ENCODE measurements at places on chromosomes 5 and 9.

DNA sequence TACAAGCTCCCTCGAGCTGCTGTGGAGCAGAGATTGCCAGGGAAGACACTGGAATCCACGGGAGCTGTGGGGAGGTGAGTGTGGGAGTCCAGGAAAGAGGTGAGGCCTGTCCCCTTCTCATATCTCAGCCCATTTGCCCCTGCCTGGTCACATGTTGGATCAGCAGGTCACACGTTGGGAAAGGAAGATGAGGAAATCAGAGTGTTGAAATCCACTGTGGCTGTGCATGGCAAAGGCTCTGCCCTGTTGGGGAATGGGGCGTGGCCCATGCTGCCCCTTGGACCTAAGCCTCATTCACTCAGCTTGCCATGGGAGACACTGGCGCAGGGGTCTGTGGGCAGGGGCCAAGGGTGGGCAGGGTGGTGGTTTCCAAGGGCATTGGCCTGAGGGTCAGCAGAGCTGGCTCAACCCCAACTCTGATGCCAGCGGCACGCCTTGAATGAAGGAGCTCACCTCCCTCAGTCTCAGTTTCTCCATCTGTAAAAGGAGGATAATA, 85.4 kb upstream of the CPEB4 start:
- DNase-seq: no peak

DNA sequence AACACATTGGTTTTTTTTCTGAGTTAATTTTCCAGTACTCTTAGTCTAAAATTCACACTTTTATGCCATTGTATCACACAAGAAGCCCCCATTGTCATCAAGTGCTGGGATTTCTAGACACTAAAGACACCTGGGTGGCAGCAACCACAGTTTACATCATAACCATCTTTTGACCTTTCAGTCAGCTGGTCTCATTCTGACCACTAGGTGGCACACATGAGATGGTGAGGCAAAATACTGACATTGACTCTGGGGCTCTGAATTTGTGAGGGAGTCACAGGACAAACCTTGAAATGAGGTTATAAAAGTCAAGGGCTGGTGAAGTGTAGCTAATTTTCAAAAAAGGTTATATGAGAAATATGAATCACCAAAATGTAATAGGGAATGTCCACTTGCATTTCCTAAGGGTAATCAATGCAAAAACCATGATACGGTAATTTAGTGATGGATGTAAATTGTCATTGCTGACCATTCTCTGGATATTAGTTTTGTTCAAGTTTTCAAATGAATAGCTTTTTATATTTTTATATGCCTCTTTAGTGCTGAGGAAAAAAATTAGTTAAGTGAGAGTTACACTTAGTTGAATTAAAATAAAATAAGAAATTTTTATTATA, 229.4 kb downstream of the DMAC1 start:
- no peak for DNase-seq

DNA sequence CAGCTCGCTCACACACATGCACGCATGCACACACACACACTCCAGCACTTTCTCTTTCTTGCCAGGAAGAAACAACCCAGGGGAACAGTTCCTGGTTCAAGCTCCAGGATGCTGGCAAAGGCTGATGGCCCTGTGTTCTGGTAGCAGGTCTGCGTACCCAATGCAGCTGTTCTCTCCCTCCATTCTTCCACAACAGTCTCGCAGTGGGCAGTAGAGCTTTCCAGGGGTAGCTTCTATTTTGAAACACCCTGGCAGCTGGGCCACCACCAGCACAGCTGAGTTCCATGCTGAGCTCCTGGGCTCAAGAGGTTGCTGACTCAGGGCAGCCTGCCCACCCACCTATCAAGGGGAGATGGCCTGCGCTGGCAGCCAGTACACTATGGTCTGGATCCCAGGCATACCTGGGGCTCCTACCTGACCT, 4.7 kb downstream of the VDAC1 start:
- DNase-seq: no peak

- DNase-seq: peak; percentile 18
Observed at GRCh38 chr9:21465859-21466518, 16.1 kb downstream of the IFNE start.

DNA sequence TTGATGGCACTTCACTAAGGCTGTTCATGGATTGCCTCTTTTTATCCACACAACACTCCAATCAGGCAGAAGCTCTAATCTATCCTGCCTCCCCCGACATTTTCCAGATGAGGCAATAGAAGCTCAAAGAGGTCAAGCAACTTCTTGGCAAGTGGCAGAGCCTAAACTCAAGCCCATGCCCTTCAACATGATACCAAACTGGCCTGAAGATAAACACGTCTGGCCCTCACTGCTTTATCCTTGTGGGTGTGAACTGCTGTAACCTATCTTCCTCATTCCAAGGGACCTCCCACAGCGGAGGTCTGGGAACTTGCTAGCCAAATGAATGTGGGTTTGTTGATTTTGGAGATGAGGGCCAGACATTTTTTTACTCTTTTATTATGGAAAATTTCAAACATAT, 9.5 kb downstream of the SLC35A4 start:
- DNase-seq: no peak

GRCh38 chr9:17083258-17083657, 51.6 kb upstream of the CNTLN start:
- DNase-seq: no peak

DNA sequence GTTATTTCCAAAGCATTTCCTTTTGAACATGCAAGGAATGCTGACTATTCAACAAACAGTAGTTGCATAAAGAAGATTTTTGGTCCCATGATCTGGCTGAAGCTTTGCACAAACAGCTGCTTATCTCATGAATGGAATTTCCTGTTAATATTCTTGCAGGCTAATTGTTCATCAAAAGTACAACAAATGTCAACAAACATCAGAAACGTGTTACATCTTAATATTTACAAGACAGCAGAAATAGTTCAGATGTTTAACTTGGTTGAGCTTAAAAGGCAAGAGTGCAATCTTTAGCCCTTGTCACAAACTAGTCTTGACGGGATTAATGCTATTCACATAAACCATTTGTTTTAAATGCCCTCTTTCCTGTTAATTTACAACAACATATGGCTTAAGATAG, 47.9 kb upstream of the BASP1 start:
- peak; percentile 48 for DNase-seq

- peak; percentile 23 for DNase-seq
Observed at GRCh38 chr9:15738011-15738410, 185.2 kb downstream of the CCDC171 start.

DNA sequence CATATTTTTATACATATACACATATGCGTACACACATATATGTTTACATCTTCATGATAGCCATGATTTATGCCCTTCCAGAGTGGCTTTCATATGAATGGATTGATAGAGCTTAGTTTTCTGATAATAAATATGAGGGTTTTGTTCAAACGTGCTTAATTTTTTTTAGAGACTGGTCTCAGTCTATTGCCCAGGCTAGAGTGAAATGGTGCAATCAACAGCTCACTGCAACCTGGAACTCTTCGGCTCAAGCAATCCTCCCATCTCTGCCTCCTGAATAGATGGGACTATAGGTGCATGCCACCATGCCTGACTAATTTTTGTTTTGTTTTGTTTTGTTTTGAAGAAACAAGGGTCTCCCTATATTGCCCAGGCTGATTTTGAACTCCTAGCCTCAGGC, 48.6 kb upstream of the ZSWIM6 start:
- DNase-seq: no peak

- DNase-seq: no peak
Observed at GRCh38 chr9:76403352-76403751, 9.1 kb upstream of the RFK start.

DNA sequence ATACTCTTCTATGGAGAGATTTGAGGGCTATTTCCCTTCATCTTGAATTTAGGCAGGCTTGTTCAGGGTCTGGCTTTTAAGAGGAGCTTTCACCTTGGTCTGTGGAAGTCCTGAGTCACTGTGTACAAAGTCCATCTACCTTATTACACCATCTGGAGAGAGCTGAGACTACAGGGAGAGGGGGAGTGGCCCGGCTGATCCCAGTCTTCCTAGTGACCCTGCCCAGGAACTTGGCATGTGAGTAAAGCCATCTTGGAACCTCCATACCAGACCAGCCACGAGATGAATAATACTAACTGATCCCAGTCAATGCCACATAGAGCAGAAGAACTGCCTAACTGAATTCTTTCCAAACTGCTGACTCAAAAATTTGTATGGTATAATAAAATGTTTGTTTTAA, 8.4 kb upstream of the IL6ST start:
- no peak for DNase-seq

DNA sequence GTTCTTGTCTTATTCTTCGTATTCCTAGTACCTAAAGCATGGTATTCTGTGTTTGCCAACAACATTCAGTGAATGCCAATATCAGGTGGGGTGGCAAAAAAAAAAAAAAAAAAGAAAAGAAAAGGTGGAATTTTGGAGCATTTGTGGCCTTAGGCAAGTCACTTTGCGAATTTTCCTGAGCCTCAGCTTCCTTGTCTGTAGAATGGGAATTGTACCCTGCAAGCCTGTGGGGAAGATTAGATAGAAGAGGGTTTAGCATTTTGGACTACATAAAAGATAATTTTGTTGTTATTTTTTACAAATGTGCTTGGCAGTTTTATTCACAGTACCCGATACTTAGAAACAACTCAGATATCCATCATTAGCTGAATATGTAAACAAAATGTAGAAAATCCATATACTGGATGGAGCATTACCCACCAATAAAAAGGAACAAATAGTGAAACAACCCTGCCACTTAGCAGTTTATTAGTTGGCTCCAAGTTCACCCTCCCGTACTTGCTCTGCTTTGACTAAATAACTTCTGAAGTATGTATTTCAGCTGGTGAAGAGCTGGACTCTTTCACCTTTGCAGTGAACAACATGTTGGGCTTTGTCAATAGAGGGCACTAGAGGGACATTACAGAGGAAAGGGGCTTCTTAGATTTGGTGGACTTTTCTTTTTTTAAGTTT, 13.6 kb downstream of the UBE2D2 start:
- DNase-seq: no peak

DNA sequence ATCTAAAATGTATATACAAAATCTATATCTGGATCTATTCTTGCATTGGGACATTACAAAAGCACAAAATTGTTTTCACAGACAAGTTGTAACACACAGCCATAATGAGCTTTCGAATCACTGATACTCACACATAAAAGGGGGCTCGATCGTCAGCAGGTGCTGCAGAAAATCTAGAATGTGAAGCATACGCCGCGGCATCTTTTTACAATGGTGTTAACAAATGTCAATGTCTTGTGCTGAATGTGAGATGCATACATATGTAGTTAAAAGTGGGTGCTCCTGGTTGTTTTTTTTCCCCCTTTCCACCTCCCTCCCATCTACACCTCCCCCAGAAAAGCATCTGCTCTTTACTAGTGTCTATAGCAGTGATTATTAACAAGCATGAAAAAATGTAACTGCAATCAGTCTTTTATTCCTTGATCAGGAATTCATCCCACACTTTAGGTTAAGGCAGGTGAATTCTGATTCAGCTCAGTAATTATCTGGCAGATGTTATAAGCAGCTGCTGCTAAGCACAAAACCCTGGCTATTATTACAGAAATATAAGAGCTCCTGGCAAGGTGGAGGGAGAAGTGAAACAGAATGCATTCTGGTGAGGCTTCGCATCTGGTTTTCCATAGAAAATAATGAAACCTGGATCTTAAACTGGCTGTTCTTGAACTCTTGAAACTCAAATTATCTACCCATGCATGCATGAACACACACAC, 114.1 kb downstream of the MPDZ start:
- no peak for DNase-seq

- no peak for DNase-seq
Observed at GRCh38 chr5:115179394-115180164, 9.9 kb upstream of the TRIM36 start.

DNA sequence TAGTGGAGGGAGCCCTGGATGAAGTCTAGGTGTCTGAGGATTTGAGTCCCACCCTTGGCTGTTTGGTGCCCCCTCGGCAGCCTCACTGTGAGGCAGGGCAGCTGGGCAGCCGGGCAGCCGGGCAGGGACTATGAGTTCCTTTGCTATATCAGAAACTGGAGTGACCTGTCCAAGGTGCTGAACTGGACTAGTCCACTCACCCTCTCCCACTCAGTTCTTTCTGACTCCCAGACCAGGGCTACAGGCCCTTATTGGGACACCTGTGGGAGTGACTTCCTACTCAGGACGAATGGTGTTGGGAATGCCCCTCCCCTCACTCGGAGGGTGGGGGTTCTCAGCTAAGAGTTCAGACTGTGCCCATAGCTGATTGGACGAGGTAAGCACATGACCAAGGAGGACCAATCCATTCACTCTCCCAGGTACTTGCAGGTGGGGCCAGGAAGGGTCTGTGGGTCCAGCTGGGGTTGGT, 34.1 kb upstream of the RAPGEF1 start:
- peak; percentile 84 for DNase-seq

- no peak for DNase-seq
Observed at GRCh38 chr5:52767766-52768480, 19.8 kb upstream of the ITGA1 start.

- DNase-seq: no peak
Observed at GRCh38 chr9:96140296-96141127, 161.5 kb downstream of the HSD17B3 start.

- DNase-seq: no peak
Observed at GRCh38 chr9:93111371-93112115, 15.5 kb downstream of the CARD19 start.

- no peak for DNase-seq
Observed at GRCh38 chr5:55497712-55498111, 37.1 kb downstream of the PLPP1 start.

- no peak for DNase-seq
Observed at GRCh38 chr5:140090251-140090650, 23.7 kb upstream of the PURA start.

DNA sequence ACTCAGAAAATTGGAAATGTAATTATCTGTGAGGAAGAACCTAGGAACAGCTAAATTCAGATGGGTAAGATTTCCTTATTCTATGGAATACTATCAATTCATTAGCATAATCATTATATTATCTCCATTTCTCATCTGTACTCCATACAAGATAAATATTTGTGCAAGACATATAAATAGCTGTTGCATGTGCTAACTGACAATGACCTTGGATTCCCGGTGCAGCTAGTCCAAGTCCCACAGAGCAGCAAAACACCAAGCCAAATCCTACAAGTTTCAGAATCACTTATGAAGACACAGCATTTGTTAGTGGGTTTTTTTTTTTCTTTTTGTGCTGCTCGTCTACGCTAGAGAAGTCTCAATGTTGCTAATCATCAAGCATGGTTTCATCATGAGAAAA, 64.8 kb downstream of the NUDT12 start:
- no peak for DNase-seq
